ENCODE measurements at places on chromosomes 12 and 14.
A peak's percentile ranks its signal among the peaks of the same experiment; 100 is the strongest.

DNA sequence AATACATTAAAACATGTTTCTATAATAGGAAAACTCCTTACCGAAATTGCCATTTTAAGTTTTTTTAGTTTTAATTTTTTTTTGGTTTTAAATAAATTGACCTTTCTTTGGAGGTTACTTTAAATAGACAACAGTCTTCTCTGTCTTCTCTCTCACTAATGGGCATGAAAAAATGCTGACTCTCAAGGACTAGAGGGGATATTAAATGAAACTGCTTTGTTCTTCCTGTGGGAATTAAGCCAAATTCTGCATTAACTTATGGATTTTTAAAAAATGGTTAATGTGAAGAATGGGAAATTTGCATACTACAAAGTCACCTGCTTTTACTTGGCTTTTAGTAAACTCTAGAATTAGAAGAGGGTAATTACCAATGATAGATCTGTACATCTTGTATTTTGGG lies 378.9 kb downstream of the TMTC2 start:
- H3K4me1 ChIP-seq = no peaks in the 10 kb centered on the region
- H3K27me3 ChIP-seq = peaks cover 3% of the 10 kb centered on the region
- H3K36me3 ChIP-seq = no peaks in the 10 kb centered on the region
- H3K4me3 ChIP-seq = no peak overlapping the region

- DNase-seq = no peak
- H3K27ac ChIP-seq = no peak overlapping the region
- H3K36me3 ChIP-seq = no peaks in the 10 kb centered on the region
- H3K4me1 ChIP-seq = peaks cover 7% of the 10 kb centered on the region
These were observed 142.1 kb downstream of the SLC16A7 start for GRCh38 chr12:59737725-59738463.

GRCh38 chr12:121579190-121579791 lies 1.5 kb downstream of the KDM2B start:
- H3K27ac ChIP-seq = peak overlapping the region; percentile 45
- peak overlapping the region; percentile 84 for H3K4me3 ChIP-seq
- no peaks in the 10 kb centered on the region for H3K27me3 ChIP-seq
- peaks cover under 1% of the 10 kb centered on the region for H3K36me3 ChIP-seq
- peaks cover 58% of the 10 kb centered on the region for H3K4me1 ChIP-seq
- DNase-seq = no peak

GRCh38 chr12:12007001-12007712 lies 63.6 kb upstream of the BCL2L14 start:
- H3K27ac ChIP-seq = no peak overlapping the region
- H3K4me1 ChIP-seq = peaks cover 14% of the 10 kb centered on the region
- no peaks in the 10 kb centered on the region for H3K36me3 ChIP-seq
- DNase-seq = no peak

GRCh38 chr14:62847168-62847567 lies 198.1 kb downstream of the KCNH5 start:
- no peak for DNase-seq
- no peaks in the 10 kb centered on the region for H3K36me3 ChIP-seq
- no peaks in the 10 kb centered on the region for H3K4me1 ChIP-seq
- no peak overlapping the region for H3K27ac ChIP-seq
- no peak overlapping the region for H3K4me3 ChIP-seq

DNA sequence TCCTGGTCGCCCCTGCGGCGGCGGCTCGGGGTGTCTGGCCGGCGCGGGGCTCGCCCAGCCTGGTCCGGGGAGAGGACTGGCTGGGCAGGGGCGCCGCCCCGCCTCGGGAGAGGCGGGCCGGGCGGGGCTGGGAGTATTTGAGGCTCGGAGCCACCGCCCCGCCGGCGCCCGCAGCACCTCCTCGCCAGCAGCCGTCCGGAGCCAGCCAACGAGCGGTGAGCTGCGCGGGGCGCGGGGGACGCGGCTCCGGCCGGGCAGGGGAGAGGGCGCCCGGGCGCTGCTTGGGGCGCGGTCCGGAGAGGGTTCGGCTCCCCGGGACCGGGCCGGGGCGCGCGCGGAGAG lies at the start of gene LGALS3:
Gene LGALS3, plus strand, starts transcription at position 167 of the 342 bp plus-strand sequence. CDS start 8,122 bp downstream, outside the sequence.
- no peaks in the 10 kb centered on the region for H3K27me3 ChIP-seq
- H3K36me3 ChIP-seq = no peaks in the 10 kb centered on the region
- peak; percentile 24 for DNase-seq
- H3K27ac ChIP-seq = peak within 1 kb of the TSS; percentile 89

DNA sequence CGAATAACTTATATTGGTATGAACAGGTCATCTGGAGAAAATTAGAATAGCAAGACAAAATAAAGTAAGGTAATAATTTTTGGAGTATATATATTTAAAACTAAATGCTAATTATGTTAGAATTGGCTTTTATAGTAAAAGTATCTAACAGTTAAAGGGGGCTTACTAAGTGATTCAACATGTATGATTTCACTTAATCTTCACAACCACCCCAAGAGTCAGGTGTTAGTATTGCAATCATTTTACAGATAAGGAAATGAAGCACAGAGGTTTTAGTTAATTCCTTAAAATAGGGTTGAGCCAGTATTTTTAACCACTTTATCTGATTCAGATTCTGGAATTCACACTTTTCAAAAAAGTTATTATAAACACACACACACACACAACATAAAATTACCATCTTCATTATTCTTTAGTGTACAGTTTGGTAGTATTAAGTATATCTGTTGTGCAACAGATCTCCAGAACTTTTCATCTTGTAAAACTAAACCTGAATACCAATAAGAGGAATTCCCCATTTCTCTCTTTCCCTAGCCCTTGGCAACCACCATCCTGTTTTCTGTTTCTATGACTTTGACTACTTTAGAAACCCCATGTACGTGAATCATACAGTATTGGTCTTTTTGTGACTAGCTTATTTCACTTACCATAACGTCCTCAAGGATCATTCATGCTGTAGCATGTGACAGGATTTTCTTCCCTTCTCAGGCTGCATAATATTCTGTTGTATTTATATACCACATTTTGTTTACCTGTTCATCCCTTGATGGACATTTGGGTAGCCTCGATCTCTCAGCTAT lies 12.5 kb downstream of the A2M start:
- no peaks in the 10 kb centered on the region for H3K27me3 ChIP-seq
- no peak for DNase-seq

DNA sequence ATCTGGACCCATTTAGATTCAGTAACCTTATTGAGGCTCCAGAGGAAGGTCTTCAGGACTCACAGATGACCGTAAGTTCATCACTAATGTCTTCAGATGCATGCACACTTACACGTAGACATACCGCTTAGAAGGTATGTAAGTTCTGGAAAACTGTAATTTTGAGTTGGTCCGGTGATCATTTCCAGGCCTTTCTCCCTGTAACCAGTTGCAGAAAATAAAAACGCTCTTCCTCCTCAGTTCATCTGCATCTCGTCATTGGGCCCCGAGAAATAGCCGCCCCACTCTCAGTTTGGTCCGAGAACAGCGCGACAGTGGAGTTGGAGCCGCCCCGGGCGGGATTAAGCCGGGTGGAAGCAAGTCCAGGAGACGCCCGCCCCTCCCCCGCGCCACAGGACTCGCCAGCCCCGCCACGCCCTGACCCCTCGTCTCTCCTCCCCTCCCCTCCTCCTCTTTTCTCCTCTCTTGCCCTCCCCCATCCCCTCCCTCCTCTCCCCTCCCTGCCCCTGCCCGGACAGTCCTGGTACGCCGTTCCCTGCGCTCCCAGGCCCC lies 83.7 kb downstream of the TNFAIP2 start:
- peak overlapping the region; percentile 40 for H3K27ac ChIP-seq
- H3K4me3 ChIP-seq = peak overlapping the region; percentile 77
- no peaks in the 10 kb centered on the region for H3K27me3 ChIP-seq
- H3K36me3 ChIP-seq = no peaks in the 10 kb centered on the region

- H3K27me3 ChIP-seq = no peaks in the 10 kb centered on the region
- H3K4me3 ChIP-seq = no peak overlapping the region
These were observed 156.1 kb downstream of the DIO2 start for GRCh38 chr14:80055226-80055625.

DNA sequence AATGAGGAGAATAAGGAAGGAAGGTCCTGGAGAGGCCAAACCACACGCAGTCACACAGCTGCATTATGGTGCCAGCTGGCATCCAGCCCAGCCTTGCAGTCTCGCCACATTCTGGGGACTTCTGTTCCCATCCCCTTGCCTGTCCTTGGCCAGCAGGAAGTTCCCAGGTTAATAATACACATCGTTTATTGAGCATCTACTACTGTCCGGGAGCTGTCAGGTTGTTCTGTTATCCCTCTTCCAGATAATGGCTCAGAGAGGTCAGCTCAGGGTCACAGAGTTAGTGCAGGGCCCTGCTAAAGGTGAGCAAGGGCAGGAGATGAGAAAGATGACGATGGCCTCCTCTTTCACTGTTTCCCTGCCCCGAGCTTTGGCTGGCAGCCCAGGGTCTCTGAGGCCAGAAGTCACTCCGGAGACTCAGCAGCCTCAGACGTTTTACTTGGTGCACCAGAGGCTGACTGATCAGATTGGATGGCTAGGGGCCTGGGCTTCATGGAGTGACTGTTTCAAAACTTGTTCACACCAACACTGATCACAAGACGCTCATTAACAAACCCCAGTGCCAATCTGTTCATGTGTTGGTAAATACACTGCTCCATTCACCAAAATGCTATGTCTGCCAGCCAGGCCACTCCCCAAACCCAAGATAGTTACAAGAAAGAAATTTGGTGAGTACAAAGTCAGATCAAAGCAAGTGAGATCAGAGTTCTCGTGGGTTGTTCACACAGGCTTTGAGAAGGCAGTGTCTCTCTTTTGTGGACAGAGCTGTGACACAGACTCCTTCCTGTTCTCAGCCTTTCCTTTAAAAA lies 79.2 kb downstream of the B4GALNT3 start:
- no peak overlapping the region for H3K4me3 ChIP-seq
- H3K4me1 ChIP-seq = peaks cover 27% of the 10 kb centered on the region
- H3K27ac ChIP-seq = no peak overlapping the region
- no peaks in the 10 kb centered on the region for H3K27me3 ChIP-seq

DNA sequence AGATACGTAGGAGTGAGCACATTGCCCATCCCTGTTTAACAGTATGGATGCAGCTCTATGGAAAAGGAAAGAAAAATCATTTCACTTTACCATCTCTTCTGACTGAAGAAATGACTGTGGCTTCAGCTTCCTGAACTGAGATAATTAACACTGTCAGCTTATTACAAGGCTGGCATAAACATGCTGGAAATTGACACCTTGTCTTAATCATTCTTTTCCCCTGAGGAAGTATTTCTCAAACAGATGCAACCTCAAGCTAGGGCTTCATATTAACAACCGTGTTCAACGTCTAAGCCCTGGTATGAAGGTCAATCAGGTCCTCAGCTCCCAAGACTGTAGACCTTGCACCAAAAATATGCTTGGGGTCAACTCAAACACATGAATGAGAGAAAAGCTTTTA lies 25.0 kb downstream of the RERG start:
- H3K4me3 ChIP-seq = no peak overlapping the region
- peak overlapping the region; percentile 65 for H3K27ac ChIP-seq
- H3K4me1 ChIP-seq = peaks cover 48% of the 10 kb centered on the region
- no peaks in the 10 kb centered on the region for H3K36me3 ChIP-seq
- no peaks in the 10 kb centered on the region for H3K27me3 ChIP-seq

DNA sequence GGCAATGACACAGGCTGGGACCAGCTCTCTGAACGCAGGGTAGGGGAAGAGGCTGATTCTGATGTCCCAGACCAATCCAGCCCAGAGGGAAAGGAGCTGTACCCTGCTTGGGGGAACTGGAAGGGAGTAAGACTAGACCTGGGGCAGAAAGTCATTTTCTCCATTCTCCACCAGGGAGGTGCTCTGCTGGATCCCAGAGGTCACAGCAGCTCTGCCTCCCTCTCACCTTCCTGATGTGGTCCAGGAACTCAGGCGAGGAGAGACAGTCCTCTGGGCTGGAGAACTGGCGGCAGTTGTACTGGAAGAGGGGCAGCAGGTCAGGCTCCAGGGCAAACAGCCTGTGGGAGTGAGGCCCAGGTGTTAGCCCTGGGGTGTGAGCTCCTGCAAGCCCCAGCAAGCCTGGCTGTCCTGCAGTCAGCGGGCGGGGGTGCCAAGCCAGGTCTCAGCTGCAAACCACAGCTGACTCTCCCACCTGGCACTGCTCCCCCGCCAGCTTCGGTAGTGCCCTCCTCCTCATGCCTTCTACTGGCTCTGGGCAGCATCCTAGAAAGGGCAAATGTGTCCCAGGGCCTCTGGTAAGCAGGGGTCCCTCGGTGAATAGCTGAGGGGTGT lies 1.9 kb downstream of the NGB start:
- no peaks in the 10 kb centered on the region for H3K36me3 ChIP-seq
- no peaks in the 10 kb centered on the region for H3K4me1 ChIP-seq
- no peak overlapping the region for H3K4me3 ChIP-seq

DNA sequence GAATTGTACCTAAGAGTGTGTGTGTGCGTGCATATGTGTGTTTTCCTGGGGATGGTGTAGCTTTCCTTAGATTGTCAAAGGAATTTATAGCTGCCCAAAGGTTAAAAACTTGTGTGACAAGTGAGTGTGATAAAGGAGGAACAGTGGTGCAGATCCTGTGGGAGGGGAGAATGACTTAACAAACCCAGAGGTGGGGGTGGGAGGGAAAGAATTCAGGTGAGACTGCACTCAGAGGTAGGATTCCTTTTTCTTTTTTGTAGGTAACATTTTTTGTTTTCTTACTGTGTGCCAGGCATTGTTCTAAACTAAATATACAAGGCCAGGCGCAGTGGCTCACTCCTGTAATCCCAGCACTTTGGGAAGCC lies 45.3 kb upstream of the SINHCAF start:
- H3K4me1 ChIP-seq = peaks cover 13% of the 10 kb centered on the region
- H3K36me3 ChIP-seq = no peaks in the 10 kb centered on the region
- H3K27ac ChIP-seq = no peak overlapping the region
- H3K27me3 ChIP-seq = no peaks in the 10 kb centered on the region

DNA sequence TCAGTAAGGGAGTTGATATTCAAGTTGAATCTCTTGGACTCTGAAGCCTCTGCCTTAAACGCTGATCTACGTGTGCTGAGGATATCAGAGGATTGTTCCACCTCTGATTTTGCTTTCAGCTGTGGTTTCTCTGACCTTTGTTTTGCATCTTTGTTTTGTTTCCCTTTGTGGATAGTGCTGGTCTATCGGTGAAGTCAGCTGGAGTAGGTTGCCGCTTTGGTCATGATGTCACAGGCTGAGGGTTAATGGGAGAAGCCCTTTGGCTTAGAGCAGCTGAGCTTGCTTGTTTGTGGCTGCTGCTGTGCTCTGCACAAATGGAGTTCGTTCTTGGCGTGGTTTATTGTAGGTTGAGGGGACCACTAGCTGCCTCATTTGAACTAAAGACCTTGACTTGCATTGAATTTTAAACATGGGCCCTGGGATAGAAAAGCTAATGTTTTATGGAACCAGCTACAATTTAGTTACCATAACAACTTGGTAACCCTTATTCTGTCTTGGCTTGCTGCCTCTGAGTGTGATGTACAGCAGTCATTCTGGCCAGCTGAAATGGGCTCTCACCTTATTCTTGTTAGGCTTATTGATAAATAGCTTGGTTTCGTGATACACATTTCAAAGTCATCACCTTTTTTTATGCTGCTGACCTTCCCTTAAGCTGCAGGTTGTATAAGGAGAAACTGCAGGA lies 284.5 kb upstream of the E2F7 start:
- H3K36me3 ChIP-seq = no peaks in the 10 kb centered on the region
- DNase-seq = no peak
- peaks cover 3% of the 10 kb centered on the region for H3K4me1 ChIP-seq
- no peak overlapping the region for H3K27ac ChIP-seq

GRCh38 chr14:77375164-77375950 lies 1.5 kb downstream of the TMED8 start:
- peak overlapping the region; percentile 88 for H3K4me3 ChIP-seq
- no peaks in the 10 kb centered on the region for H3K27me3 ChIP-seq
